Thoracic aorta (tissue), 2 donors: ENCODE measurements at places on chromosomes 11 and 22. TPM values are rescaled to one million over a fixed set of nuclear protein-coding genes. Genes with fewer than 3 reads are reported as not detected.

GRCh38 chr11:110947096-110947495 lies 234.9 kb upstream of the ARHGAP20 start:
- H3K27me3 ChIP-seq: no peaks in the 10 kb centered on the region
- H3K27ac ChIP-seq: no peak overlapping the region
- no peak for DNase-seq
- H3K4me3 ChIP-seq: no peak overlapping the region

DNA sequence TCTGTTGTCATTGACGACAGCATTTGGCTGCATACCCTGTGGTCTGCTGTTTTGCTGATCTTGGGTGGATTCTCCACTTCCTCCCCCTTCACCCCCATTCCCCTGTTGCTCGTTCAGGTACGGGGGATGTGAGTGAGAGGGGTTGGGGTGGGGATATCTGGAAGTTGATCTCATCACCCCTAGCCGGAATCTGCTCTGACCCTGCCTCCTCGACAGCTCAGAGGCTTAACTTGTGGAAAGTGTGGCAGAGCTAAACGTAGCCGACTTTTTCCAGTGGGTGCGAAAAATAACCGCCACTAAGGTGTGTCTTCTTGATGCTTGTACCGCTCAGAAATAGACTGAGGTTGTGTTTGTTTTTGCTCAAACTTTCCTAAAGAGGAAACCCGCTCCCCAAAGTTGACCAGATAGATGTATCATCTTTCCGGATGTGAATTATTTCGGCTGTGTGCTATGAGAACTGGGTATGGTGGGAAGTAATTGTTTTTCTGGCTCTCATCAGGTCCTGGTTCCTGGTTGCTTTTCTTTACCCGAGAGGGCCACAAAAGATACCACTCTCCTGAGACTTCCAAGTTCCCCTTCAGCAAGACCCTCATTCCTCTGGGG lies 6.6 kb downstream of the ZBTB16 start:
- peaks cover 80% of the 10 kb centered on the region for H3K36me3 ChIP-seq
- peak overlapping the region; percentile 97 for H3K4me3 ChIP-seq
- peak overlapping the region; percentile 59 for H3K27ac ChIP-seq
- peaks cover 65% of the 10 kb centered on the region for H3K4me1 ChIP-seq

DNA sequence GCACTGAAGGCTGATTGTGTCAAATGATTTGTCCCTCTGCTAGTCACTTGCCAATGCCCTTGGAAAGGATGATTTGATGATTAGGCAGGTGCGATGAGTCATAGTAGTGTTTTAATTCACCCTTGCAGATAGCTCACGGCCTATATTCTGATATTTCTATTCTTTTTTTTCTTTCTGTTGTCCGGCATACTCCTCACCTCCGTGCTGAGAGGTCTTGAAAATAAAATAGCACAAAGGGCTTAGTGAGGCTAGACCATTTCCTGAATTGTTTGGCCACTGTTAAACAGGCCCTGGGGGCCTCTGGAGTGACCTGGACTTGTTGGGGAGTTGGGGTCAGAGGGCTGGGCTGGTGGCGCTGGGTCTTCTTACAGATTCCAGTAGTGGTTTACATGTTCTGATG lies 99.8 kb downstream of the ZBTB16 start:
- H3K27me3 ChIP-seq: no peaks in the 10 kb centered on the region
- no peak for DNase-seq
- H3K27ac ChIP-seq: peak overlapping the region; percentile 97

Gene IL18BP
- 32.2 TPM for total RNA-seq

Gene ASRGL1
- 39.7 TPM for total RNA-seq

GRCh38 chr11:111714522-111714921 lies 51.7 kb downstream of the PPP2R1B start:
- no peak overlapping the region for H3K27ac ChIP-seq
- peaks cover 19% of the 10 kb centered on the region for H3K4me1 ChIP-seq
- no peak for DNase-seq
- no peaks in the 10 kb centered on the region for H3K27me3 ChIP-seq
- no peak overlapping the region for H3K4me3 ChIP-seq

Gene MYOD1
- total RNA-seq: not detected

Gene DBX1
- not detected for total RNA-seq

DNA sequence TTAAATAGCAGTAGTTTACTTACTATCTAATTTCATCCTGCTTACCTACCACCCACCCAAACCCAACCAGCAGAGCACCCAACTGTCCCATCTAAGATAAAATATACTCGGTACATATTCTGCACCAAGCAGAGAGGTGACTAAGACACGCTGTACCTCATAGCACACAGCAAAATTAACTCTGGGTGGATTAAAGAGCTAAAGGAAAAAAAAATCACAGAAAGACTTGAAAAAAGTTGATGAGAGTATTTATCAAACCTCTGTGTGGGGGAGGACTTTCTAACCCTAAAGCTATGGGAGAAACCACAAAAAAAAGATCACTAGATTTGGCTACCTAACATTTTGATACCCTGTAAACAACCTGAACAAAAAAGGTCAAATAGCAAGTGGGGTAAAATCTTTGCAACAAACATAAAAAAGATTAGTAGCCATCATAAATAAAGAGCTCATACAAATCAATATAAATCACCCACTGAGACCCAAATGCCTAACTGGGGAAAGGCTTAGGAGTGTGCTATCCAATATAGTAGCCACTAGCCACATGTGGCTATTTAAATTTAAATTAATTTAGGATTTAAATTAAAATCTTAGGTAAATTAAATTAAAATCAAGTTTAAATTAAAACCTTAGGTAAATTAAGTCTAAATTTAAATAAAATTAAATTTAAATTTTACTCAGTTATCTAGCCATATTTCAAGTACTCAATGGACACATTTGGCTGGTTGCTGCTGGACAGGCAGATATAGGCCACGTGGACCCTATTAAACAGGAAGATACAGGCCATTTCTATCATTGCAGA lies 25.6 kb upstream of the CD5 start:
- peaks cover 6% of the 10 kb centered on the region for H3K4me1 ChIP-seq
- no peak overlapping the region for H3K4me3 ChIP-seq
- DNase-seq: no peak
- H3K27me3 ChIP-seq: no peaks in the 10 kb centered on the region
- H3K27ac ChIP-seq: no peak overlapping the region
- no peaks in the 10 kb centered on the region for H3K36me3 ChIP-seq

- no peaks in the 10 kb centered on the region for H3K27me3 ChIP-seq
- H3K36me3 ChIP-seq: no peaks in the 10 kb centered on the region
- H3K27ac ChIP-seq: no peak overlapping the region
- no peak for DNase-seq
Observed at GRCh38 chr11:86184728-86185380, 59.7 kb upstream of the EED start.

Gene ZNF280B
- not detected for total RNA-seq
